ENCODE measurements at places on chromosomes 13 and 19.

DNA sequence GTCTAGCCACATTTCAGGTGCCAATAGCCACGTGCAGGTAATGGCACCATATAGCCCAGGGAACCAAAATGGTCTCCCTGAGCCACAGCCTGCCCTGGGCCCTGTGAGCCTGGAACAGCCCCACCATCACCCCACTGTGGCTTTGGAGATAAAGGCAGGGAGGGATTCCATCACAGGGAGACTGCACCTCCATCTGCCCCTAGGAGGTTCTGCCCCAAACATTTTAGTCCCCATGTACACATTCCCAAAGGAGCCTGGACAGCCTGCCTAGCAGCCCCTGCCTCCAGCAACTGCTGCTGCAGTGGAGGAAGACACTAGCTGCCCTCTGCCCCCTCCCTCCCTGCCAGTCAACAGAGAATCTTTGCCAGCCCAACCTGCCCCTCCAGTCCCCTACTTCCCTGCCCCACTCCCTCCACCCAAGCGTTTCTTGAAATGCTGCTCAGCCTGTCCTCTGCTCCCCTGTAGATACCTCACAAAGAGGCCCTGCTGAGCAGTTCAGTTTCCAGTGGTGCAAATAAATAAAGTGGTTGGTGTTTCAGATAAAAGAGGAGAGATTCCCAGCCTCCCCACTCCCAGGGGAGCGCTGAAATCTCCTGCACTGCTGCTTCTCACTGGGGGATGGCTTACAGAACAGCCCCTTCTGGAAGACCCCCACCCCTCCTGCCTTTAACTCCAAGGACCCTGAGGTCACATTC, 921.8 kb downstream of the UQCRFS1 start:
- no peak for DNase-seq

GRCh38 chr13:110028311-110028710, 241.9 kb upstream of the IRS2 start:
- no peak for DNase-seq

- DNase-seq: no peak
These were observed 1244.5 kb downstream of the PCDH9 start for GRCh38 chr13:65985612-65986011.

DNA sequence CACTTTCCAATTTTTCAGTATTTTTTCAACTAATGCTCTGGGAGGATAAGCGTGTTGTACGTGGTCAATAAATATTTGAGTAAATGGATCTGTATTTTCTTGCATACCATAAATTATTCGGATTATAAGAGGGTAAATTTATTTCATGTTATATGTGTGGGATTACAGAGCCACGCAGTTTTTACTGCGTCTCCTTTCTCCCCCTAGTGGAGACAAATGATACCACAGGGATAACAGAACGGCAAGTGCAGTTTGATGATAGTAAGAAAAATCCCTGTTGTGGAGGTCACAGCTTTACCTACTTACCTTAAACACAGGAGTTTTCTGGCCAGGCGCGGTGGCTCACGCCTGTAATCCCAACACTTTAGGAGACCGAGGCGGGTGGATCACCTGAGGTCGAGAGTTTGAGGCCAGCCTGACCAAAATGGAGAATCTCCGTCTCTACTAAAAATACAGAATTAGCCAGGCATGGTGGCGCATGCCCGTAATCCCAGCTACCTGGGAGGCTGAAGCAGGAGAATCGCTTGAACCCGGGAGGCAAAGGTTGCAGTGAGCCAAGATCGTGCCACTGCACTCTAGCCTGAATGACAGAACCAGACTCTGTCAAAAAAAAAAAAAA, 16.8 kb downstream of the MBD3L2B start:
- DNase-seq: no peak

- DNase-seq: no peak
These were observed 82.2 kb downstream of the MIPEP start for GRCh38 chr13:23806874-23807526.

- no peak for DNase-seq
These were observed 51.9 kb upstream of the SPATA13 start for GRCh38 chr13:24108615-24108965.

GRCh38 chr19:2374808-2375207, 14.7 kb downstream of the TMPRSS9 start:
- DNase-seq: no peak

DNA sequence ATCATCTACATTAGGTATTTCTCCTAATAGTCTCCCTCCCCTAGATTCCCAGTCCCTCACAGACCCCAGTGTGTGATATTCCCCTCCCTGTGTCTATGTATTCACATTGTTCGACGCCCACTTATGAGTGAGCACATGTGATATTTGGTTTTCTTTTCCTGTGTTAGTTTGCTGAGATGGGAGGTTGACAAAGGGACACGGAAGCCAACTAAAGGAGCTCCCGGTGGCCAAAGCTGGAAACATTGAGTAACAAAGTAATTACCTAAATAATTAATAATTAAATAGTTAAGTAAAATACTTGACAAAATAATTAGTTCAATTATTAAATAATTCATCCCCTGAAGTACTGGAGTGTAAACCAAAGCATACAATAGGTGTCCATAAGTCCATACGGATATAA, 1.7 kb upstream of the PRR20A start:
- DNase-seq: no peak

DNA sequence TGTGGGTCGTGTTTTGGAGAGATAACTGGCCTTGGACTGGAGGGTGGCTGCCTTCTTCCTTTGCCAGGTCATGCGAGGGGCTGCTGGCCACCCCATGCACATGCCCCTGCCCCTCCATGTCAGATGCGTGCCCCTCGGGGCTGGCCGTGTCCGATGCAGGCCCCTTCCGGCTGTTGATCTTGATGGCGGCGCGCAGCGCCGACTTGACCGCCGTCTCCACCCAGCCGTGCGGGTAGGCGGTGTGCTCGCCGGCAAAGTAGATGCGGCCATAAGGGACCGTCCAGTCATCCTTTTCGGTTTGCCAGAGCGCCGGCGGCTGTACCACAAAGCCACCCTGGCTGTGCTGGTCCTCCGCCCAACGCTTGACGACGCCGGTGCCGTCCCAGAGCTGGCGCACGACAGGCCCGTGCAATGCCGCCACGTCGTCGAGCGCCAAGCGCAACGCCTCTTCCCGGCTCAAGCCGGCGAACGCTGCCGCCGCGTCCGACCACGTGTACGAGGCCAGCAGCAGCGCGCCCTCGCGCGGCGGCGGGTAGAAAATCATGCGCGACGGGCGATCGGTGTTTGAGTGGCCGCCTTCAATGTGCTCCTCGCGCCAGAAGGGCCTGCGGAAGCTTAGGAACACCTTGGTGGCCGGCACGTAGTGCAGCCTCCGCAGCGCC, 6.9 kb downstream of the IL4I1 start:
- peak; percentile 61 for DNase-seq

DNA sequence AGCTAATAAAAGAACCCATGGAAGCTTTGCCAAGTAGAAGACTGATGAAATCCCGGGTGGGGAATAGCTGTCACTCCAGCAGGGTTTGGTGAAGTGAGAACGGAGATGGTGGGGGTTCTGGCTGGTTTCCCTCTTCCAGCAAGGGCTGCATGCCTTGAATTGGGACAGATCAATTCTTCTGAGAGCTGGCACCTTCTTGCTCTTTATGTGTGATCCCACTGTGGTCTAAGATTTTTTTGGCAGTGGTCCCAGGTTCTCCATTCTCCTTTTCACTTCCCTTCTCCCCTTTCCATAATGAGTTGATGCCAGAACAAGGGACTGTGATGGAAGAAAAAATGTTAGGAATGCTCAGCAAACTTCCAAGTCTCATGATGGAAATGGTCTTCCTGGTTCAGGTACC, 50.0 kb downstream of the TNFSF11 start:
- no peak for DNase-seq

DNA sequence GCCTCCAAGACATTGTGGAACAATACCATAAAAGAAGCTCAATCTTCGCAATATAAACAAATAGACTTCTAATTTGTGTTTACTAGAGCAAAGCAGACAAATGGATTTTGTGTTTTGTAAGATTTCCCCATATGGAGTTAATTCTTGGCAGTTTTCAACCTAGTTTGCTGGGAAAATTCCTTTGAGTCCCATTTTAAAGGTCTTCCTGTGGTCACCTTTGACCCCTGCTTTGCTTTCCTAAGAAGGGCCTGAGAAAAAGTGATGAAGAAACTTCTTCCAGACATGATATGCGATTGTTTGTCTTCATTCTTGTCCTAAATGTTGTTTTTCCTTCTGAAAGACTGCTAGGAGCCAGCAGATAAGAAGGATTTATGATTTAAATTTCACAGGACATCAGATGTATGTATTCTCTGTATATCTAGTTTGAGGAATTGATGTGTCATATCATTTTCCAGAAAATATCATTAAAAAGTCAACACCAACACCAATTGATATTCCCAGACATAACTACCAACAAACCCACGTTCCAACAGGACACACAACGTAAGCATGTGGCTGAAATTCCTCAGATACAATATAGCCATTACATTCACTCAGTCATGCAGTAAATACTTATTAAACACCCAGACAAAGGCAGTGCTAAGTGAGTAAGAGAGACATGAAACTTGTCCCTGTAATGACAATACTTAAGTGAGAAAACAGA, 276.4 kb downstream of the LHFPL6 start:
- DNase-seq: no peak

DNA sequence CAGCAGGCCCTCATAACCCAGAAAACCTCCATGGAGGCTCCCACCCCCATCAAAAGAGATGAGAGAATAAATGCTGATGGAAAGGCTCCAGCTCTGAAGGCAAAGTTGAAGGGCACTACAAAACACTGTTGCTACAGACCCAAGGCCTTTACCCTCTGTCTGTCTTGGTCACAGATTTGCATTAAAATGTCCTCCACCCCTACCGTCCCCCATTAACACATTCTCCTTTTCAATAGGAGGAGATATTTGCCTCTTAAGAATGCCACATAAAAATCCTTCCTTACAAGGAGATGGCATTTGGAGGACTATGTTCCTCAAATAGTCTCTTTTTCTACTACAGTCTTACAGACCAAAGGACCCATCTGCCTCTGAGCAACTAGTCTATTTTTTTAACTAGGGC, 361.5 kb downstream of the ENOX1 start:
- DNase-seq: no peak

DNA sequence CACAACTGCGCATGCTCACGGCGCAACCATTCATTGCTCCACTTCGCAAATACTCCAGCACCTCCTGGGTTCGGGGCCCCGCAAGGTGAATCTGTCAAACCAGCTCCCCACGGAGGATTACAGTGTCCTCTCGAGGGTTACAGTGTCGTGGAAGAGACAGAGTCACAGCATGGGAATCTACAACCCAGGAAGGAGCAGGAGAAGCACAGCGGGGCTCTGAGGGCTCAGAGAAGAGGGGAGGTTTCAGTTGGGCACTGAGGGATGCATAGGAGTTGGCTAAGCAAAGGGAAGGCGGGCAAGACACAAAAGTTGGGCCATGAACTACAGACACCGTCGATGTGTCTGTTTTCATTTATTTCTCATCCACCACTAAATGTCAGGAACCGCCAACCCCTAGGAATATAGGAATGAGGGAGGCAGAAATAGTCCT, 1.0 kb upstream of the GTF2F1 start:
- DNase-seq: peak; percentile 72

GRCh38 chr13:52600666-52601065, 41.6 kb upstream of the HNRNPA1L2 start:
- DNase-seq: no peak

GRCh38 chr13:46059405-46059804, 6.9 kb upstream of the ZC3H13 start:
- no peak for DNase-seq

GRCh38 chr19:15438124-15438496, 11.6 kb downstream of the WIZ start:
- DNase-seq: no peak

DNA sequence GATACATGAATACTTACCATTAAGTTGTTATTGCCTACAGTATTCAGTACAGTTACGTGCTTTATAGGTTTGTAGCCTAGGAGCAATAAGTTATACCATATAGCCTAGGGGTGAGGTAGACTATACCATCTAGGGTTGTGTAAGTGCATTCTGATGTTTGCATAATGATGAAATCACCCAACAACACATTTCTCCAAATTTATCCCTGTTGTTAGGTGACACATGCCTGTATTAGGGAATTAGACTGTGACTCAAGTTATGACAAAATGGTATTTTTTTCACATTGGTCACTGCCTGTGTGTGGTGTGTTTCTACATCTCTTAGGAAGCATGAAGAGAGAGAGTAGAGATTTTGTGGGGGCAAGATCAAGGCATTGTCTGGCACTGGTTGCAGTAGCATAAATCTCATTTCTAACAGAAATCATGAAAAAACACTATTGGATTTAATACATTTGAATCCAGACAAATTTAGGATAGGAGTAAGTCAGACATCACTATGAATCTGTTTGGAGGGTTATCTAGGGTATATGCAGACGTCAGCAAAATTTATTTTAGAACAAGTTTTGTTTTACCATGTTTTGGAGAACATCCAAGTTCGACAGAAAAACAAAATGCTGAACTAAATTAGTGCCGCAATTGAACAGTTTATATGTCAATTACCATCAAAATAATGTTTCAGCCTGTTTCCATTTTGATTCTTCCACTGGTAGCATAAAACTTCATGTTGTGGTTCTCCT, 332.1 kb downstream of the LMO7 start:
- no peak for DNase-seq

DNA sequence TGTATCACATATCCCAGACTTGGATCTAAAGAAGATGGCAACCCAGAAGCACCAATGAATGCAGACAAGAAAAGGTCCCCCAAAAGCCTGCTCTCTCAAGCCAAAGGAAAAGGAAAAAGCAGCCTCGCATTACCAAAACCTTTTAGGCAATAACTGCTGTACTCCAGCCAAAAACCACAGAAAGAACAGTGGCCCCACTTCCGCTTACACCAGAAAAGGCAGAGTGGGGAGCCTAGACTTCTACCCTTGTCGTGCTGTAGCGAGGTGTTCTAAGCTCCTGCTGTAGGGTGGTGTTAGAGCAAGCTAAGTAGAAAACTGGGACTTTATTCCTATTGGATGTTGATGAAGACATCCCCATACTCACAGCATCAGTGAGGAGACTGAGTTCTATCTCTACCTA, 244.0 kb upstream of the RXFP2 start:
- DNase-seq: no peak

DNA sequence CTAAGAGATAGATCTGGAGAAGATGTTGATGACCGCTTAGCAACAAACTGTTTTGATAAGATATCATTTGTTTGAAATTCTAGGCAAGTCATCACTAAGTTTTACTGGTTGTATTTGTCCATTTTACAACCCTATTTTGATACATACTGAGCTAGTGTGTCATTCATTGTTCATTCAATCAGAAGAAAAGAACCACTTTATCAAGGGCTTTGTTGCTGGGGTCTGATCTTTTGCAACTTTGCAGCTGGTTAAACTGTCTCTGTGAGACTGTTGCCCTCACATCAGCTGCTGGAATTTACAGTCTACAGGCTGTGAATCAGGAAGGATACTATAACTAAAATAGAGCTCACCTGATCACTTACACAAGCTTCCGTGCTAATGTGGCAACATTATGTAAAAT, 290.5 kb downstream of the RFC3 start:
- no peak for DNase-seq
